ENCODE measurements at places on chromosomes 5 and 9. TPM values are rescaled to one million over a fixed set of nuclear protein-coding genes. Genes with fewer than 3 reads are reported as not detected.

HBEGF gene
- 1.2 TPM for total RNA-seq

SPINK1 gene
- total RNA-seq: not detected

PDE8B gene
- not detected for total RNA-seq

CDH10 gene
- total RNA-seq: 41.6 TPM

C7 gene
- total RNA-seq: not detected

All from placental epithelial cell (primary cell).